A549 treated with Mapracorat at 1 μM for 4 hours (cell line): ENCODE measurements at places on chromosomes 11 and 22. TPM values are rescaled to one million over a fixed set of nuclear protein-coding genes. Genes with fewer than 3 reads are reported as not detected.

The PGA4 gene
- 0.12 TPM in 1 of 5 replicates, not detected in the others for total RNA-seq

The SMIM35 gene
- 0.04 TPM in 1 of 5 replicates, not detected in the others for total RNA-seq

The TMA7B gene
- total RNA-seq = not detected in 5 replicates

The FADS1 gene
- 162 to 234 TPM (median 202 TPM) in 5 replicates for total RNA-seq

The SHANK2 gene
- total RNA-seq = 5.5 to 8.8 TPM (median 6.9 TPM) in 5 replicates

The DEUP1 gene
- not detected in 5 replicates for total RNA-seq

The SNAP29 gene
- total RNA-seq = 12.4 to 18.2 TPM (median 15.1 TPM) in 5 replicates

The OR10A2 gene
- not detected in 5 replicates for total RNA-seq

The TIMP3 gene
- total RNA-seq = 1.1 to 1.8 TPM (median 1.5 TPM) in 5 replicates

The DGCR6L gene
- total RNA-seq = 29.3 to 45.2 TPM (median 44.0 TPM) in 5 replicates

The MYRF gene
- total RNA-seq = 14.2 to 21.4 TPM (median 18.9 TPM) in 5 replicates

The ADM gene
- total RNA-seq = 80.0 to 155 TPM (median 104 TPM) in 5 replicates

The CDKN1C gene
- 4.6 to 7.3 TPM (median 6.2 TPM) in 5 replicates for total RNA-seq

The ST14 gene
- total RNA-seq = 0.04 to 0.25 TPM (median 0.10 TPM) in 4 of 5 replicates, not detected in the other

The C11orf87 gene
- 0.04 TPM in 1 of 5 replicates, not detected in the others for total RNA-seq

The APOA1 gene
- 0.23 to 0.40 TPM in 2 of 5 replicates, not detected in the others for total RNA-seq

The NEU3 gene
- total RNA-seq = 2.1 to 4.5 TPM (median 3.9 TPM) in 5 replicates

The PVALB gene
- not detected in 5 replicates for total RNA-seq

The NRGN gene
- total RNA-seq = 6.4 to 10.9 TPM (median 9.7 TPM) in 5 replicates

The MTMR3 gene
- 7.4 to 9.2 TPM (median 8.1 TPM) in 5 replicates for total RNA-seq

The CHST1 gene
- total RNA-seq = 1.3 to 2.0 TPM (median 1.8 TPM) in 5 replicates

The SPA17 gene
- total RNA-seq = 16.6 to 30.9 TPM (median 18.9 TPM) in 5 replicates

The OR2AG2 gene
- total RNA-seq = 0.03 TPM in 1 of 5 replicates, not detected in the others

The KRTAP5-11 gene
- not detected in 5 replicates for total RNA-seq

The LRRN4CL gene
- total RNA-seq = 0.06 to 0.24 TPM (median 0.09 TPM) in 4 of 5 replicates, not detected in the other

The TOB2 gene
- total RNA-seq = 21.0 to 27.6 TPM (median 22.7 TPM) in 5 replicates

The RGL4 gene
- not detected in 5 replicates for total RNA-seq

The OR52A1 gene
- total RNA-seq = not detected in 5 replicates

The CTSF gene
- total RNA-seq = 30.3 to 40.9 TPM (median 33.5 TPM) in 5 replicates

The EIF3M gene
- 385 to 478 TPM (median 410 TPM) in 5 replicates for total RNA-seq

The KIAA1671 gene
- total RNA-seq = 8.9 to 12.4 TPM (median 11.2 TPM) in 5 replicates

The SEC14L2 gene
- total RNA-seq = 48.2 to 79.6 TPM (median 70.6 TPM) in 5 replicates
